ENCODE measurements at places on chromosomes 16 and 17.

- no peak for DNase-seq
These were observed 393.3 kb upstream of the TNRC6C start for GRCh38 chr17:77565166-77565565.

DNA sequence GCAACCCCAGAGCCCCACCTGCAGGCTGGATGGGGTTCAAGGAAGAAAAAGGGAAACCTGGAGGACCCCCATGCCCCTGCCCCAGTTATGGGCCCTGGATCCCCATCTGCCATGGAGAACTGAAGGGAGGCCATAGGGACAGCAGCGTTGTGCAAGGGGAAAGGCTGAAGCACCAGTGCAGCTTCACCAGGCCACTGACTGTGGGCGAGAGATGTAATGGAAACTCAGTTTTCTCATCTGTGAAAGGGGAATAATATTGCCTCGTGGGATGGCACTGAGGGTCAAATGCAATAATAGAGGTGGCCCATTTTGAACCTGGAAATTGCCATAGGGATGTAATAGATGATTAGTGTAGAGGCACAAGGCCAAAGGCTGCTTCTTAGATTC lies 9.9 kb upstream of the TSPOAP1 start:
- no peak for DNase-seq

DNA sequence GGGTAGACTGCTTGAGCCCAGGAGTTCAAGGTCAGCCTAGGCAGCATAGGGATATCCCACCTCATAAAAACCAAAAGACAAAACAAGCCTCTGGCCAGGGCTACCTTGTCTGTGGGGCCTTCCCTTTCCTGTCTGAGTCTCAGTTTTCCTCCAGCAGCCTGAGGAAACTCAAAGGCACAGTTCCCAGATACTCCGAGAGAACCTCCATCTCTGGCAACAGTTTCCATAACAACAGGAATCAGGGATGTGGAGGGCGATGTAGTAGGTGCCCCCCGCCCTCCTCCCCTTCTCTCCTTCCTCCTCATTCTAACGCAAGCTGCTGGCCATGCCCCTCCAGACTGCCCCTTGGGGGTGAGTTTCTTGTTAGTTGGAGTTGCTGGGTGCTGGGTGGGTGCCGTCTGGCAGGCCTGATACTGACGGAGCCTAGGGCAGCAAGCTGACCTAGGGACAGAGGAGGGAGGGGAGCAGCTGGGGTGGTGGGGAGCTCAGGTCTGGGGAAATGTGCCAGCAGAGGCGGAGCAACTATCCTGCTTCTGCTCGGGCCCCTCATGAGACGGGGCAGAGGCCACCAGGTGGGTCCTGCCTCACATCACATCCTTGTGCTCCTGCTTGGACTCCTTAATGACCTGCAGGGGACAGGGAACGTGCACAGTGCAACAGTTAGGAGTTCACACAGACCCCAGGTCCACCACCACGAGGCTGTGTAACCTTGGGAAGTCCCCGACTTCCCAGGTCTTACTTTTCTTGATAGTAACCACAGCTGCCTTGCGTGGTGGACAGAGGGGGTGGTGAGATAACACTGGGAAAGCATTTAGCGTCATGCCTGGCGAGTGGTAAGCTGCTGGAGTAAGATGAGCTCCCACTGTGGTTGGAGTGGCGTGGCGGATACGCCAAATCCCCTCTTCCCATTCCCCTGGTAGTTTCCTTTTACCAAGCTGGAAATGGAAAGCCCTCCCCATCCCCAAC lies 7.8 kb upstream of the EFTUD2 start:
- DNase-seq = no peak

DNA sequence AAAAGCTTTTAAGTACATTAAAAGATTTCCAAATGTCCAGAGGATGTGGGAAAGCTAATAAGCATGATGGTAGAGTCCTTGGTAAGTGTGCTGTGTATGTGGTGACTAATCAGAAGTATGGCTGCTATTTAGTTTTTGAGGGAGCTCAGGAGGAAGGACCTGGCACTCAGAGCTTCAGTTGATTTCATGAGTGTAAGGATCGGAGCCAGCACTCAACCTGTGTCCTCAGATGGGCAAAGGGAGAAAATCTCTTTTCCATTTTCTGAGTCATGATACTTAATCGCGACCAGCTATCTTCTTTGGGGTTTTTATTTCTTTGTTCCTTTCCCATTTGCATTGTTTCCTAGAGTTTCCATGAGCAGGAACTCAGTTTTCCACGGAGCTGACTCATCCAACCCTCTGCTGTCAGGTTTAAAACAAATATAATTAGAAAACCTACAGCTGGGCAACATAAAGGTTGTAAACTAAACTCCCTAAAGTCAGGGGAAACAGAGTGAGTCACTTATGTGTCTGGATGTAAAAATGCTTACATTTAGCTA lies 125.4 kb downstream of the MAP2K6 start:
- no peak for DNase-seq

DNA sequence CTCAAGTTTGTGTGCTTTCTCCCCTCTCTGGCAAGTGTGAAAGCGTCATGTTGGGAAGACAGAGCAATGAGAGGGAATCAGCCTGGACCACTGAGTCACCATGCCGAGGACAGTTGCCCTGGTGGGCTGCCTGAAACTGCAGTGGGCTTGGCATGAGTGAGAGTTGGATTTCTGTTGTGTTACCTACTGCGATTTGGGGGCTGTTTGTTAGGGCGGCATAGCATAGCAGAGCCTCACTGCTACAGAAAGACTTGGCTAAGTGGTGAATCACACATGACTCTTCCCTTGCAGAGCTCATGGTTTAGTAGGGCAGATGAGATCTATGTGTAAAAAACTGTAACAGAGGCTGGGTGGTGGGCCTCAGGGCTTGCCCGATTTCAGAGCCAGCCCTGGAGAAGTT lies 324.6 kb downstream of the C16orf95 start:
- no peak for DNase-seq
